Purkinje cell (primary cell): ENCODE measurements at places on chromosomes 11 and 22. TPM values are rescaled to one million over a fixed set of nuclear protein-coding genes. Genes with fewer than 3 reads are reported as not detected.

The MS4A15 gene
- not detected in 2 replicates for polyA plus RNA-seq

The EEF1G gene
- polyA plus RNA-seq: 108 and 114 TPM in 2 replicates

The TIMP3 gene
- polyA plus RNA-seq: 1.7 and 4.4 TPM in 2 replicates

The PNPLA5 gene
- not detected in 2 replicates for polyA plus RNA-seq

The SEPTIN5 gene
- polyA plus RNA-seq: 10.5 and 13.8 TPM in 2 replicates

The CNTN5 gene
- polyA plus RNA-seq: 3.0 and 5.8 TPM in 2 replicates
